ENCODE measurements at places on chromosomes 1 and 21.
A peak's percentile ranks its signal among the peaks of the same experiment; 100 is the strongest.

DNA sequence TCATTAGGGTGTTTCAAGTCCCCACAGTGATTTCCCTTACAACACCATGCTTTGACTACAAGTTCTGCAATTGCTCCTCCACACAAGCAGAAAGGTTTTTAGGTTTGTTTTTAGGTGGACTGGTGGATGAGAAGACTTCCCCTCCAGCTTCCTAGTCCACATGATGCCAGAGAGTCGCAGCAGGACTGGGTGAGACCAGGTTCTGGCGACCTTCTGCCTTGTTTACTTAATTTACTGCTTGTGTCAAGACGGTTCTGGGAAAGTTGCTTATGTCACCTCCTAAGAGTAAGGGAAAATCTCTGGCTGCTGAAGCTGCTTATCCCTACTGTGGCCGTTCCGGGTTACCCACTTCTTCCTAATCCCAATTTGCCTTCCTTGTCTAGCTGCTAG, 76.4 kb downstream of the GLUL start:
- no peak for DNase-seq

- DNase-seq: no peak
Measured at GRCh38 chr1:184820218-184820750, 65.6 kb upstream of the EDEM3 start.

- DNase-seq: no peak
Measured at GRCh38 chr21:32523988-32524719, 61.2 kb downstream of the TCP10L start.

- no peak for DNase-seq
Measured at GRCh38 chr21:28215214-28215954, 777.3 kb downstream of the LTN1 start.

DNA sequence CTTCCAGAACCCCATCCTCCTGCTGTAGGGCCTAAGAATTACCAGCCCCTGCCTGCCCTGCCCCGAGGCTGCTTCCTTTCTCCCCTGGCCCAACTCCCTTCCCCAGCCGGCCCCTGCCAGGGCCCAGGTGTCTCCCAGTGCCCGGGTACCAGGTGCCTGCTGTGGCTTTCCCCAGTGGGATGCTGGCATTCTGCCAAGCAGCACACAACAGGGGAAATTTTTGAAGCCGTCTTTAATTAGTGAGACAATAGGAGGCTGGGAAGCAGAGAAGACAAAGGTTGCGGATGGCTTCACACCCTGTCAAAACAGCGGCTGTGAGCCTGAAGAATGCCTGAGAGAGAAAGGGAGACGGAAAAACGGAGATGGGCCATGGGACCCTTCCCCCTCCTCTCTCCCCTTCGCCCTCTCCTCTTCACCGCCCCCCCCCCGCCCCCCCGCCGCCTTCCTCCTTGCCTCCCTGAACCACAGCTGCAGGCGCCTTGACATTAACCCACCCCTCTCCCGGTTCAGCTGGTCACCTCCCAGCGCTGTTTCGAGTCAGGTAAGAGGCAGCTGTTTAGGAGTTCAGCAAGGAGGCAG, 33.6 kb downstream of the LRRN2 start:
- DNase-seq: peak; percentile 77

GRCh38 chr1:37393173-37394120, 80.9 kb upstream of the ZC3H12A start:
- peak; percentile 81 for DNase-seq

- no peak for DNase-seq
Measured at GRCh38 chr21:42747276-42747701, 93.9 kb downstream of the PDE9A start.

DNA sequence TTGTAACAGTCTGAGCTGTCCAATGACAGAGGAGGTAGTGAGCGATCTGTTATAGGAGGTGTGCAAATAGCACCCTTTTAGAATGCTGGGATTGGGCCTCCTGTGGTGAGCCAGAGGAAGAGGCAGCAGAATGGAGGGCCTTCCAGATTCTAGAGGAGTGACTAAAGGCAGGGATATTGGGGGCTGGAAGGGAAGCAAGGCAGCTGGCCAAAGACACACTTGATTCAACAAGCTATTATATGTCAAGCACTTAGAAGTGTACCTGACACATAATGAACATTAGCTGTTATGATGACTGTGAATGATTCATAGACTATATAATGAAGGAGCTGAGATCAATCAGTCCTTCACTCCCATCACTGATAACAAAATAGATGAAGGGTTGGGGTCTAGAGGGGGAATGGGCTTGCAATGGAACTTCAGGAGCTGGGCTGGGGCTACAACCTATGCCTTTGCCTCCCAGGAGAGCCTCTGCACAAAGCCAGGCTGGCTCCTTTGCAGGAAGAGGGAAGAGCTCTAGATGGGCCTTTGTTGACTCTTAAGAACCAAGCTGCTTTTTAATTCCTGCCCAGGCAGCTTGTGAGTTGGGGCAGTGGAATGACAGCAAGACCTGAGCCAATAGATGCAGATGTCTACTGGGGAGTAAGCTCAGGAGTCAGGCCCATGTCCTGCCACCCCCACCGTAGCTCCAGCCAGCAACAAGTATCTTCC, 2.3 kb upstream of the MKNK1 start:
- DNase-seq: peak; percentile 68

DNA sequence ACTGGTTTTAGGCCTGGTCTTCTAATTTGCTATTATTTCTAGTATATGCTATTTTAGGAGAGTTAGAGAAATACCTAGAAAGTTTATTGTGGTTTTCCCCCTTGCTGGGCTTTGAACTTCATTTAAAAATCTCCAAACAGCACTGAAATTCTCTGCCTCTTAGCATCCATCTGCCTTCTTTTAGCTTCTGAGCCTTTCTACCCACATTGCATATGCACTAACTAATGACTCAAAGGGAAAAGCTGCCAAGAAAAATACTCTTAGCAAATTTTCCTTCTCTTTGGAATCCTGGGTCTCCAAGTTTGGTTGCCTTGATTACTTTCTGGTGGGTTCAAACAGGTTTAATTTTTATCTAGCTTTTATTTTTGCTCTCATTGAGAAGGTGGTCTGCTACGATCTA, 408.4 kb upstream of the PTBP2 start:
- no peak for DNase-seq

- no peak for DNase-seq
Measured at GRCh38 chr1:9902060-9902452, 8.0 kb downstream of the CTNNBIP1 start.
